NCI-H1417 treated with DMSO at 0.1 percent for 48 hours (cell line): ENCODE measurements at places on chromosomes 3 and 15.

- DNase-seq: no peak
These were observed 121.5 kb downstream of the OXNAD1 start for GRCh38 chr3:16386561-16386960.

DNA sequence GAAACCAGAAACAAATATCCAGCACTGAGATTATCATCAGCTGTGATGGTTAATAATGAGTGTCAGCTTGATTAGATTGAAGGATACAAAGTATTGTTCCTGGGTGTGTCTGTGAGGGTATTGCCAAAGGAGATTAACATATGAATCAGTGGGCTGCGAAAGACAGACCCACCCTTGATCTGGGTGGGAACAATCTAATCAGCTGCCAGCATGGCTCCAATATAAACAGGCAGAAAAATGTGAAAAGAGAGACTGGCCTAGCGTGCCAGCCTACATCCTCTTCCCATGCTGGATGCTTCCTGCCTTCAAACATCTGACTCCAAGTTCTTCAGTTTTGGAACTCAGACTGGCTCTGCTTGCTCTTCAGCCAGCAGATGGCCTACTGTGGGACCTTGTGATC, 869.5 kb downstream of the SI start:
- no peak for DNase-seq

DNA sequence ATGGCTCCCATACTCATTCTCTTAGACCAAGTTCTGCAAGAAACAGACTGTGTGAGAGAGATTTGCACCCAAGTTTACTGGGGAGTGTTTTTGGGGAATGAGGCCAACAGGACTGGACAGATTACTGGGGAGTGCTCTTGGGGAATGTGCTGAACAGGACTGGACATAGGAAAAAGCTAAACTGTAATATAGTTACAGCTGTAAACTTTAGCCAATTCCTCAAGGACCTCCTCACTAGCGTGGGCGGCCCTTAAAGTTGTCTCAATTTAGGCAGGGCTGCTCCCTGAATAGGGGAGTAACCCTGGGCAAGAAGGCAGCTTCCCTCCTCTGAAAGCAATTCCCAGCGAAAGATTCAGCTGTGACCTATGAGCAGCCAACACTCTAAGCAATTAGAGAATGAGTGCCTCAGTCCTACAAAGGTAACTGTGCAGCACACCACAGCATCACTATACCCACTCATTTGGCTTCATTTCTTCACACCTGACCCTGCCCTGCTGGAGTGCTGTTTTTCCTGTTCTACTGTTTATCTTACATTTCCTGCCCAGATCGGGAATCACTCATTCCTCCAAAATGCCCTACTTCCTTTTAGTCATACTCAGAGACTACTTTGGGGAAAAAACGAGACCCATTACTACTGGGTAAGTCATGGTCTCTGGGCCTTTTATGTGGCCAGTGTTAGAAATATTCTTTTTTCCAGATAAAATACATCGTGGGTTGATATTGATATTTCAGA, 41.3 kb upstream of the TRIM42 start:
- no peak for DNase-seq

DNA sequence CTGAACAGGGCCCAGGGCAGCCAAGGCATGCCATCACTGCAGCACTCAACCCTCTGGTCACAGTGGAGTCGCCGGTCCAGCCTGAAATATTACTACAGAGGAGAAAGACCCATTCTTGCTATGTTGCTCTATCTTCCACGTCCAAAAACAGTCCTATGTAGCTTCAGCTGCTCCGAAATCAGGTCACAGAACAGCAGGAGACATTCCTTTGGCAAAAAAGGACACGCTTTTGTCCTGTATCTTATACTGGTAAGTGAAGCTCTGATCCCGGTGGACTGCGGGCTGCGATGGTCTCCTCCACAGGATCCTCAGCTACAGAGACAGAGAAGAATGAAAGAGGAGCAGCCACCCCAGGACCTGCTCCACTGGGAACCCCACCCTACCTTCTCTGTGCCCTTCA, 17.6 kb downstream of the ELP6 start:
- DNase-seq: no peak

- DNase-seq: no peak
These were observed 68.2 kb downstream of the HMCES start for GRCh38 chr3:129346695-129347457.

GRCh38 chr15:89551550-89551949, 23.7 kb upstream of the TICRR start:
- no peak for DNase-seq

DNA sequence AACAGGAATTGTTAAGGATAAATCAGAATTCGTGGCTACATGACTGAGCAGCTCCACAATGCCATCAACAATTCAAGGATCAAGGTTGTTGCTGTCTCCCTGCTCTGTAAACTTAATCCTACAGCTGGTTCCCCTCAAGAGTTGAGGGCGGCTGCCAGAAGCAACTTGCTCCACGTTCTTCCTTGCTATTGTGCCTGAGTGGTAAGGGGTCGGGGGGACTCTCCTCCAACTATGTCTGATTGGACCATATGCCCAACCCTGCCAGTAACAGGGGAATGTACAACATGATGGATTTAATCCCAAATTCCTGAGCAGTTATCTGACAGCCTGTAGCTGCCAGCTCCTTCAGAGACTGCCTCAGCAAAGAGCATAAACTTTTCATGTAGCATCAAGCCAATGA, 37.9 kb upstream of the MECOM start:
- DNase-seq: no peak
